ENCODE measurements at places on chromosomes 2 and 18.

DNA sequence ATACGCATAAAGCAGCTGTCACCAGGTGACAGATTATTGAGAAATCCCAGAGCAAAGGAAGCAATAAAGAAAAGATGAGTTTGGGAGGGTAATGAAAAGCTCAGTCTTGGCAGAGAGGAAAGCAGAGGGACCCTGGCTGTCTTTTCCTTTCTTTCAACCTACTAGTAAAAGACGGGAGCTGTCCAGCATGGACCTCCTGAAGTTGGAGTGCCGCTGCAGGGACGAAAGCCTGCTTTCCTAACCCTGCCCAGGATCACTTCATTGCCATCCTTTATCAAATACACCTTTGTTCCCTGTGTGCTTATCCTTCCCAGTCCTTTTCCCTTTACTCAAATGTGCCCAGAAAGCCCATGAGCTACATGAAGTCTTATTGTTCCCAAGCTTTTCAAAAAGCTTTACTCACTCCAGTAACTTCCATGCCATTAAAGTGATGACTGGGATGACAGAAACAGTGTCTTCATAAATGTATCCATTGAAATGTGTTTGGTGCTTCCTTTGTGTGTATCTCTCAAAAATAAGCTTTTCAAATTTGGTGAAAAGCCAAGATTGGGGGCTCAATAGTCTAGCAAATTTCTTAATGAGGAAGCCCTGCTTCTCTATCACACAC is 3.7 kb upstream of the SPR start:
- no peak for DNase-seq

DNA sequence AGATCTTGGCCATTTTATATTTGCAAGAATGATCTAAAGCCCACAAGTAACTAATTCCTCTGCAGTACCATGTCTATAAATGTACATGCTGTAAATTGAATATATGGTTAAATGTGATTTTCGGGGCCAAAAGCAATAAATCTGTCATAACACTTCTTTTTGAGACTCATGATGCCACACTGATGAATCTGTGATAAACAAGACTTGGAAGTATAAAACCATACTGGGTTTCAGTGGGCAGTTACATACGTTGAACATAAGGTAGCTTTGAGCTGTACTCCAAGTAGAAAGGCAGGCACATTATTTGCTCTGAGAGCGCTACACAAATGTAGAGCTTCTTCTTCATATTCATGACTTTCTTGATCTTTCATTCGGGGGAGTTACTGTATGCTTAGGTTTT is 792.2 kb downstream of the LRRTM4 start:
- DNase-seq: no peak

- DNase-seq: no peak
Measured at GRCh38 chr2:57908736-57909161, 137.9 kb upstream of the VRK2 start.

- no peak for DNase-seq
Measured at GRCh38 chr18:61531182-61531581, 198.0 kb downstream of the CDH20 start.

DNA sequence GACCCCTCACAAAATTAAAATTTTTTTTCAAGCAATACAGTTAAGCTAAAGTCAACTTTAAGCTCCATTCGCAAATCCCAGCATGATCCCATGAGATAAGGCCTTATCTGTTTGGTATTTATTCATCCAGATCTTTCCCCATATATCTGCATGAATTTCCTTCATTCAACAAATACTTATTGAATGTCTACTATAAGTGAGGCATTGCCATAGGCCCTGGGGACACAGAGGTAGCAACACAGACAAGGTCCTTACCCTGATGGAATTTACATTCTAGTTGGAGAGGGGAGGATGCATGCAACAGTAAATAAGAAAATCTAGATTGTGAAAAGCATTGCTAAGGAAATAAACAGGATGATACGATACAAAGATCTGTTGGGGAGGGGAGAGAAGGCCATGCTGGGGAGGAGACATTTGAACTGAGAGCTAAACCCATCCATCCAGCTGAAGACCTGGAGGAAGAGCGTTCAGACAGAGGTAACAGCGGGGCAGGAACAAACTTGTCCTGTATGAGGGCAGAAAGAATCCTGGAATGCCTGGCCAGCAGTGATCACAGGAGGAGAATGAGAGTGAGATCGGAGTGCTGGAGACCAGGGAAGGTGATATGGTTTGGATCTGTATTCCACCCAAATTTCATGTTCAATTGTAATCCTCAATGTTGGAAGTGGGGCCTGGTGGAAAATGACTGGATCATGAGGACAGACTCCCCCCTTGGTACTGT is 71.6 kb downstream of the SDC1 start:
- no peak for DNase-seq

DNA sequence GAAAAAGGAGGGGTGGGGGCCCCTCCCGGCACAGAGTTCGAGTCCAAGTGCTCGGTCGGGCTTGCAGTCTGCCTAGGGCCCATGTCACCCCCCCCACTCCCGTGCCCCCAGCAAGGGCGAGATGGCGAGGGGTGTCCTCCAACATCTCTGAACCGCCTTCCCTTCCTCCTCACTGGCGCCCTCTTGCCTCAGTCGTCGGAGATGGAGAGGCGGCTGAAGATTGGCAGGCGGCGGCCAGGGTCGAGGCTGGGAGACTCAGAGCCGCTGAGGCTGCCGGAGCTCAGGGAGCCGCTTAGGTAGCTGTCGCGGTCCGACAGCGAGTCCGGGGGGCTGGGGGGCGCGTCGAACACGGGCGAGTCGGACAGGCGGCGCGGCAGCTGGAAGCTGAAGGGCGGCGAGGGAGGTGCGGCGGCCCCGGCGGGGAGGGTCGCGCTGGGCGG is 2.3 kb downstream of the ZFP36L2 start:
- DNase-seq: peak; percentile 43

DNA sequence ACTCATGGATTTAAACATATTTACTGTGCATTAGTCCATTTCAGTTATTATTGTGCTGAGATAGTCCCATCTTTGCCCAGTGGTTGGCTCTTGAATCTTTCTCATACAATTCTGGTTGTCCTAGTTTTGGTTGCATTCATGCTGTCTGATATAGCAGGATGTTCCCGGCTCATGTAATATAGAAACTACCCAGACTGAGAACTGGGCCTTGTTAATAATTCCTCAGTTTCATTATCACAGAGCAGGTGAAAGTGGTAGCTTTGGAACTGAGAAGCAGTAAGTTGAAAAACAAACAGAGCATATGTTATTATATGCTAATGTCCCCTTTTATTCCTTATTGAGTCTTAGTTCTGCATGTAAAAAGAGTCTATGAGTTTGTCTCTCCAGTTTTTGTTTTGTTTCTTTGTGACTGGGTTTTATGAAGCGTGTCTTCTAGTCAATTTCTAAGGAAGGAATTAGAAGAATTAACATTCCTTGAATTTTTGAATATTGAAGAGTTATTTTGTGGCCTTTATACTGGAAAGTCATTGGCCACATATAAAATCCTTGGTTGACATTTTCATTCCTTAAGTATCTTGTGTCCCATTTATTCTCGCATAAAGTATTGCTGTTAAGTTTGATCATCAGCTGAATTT is 43.3 kb downstream of the EIF5B start:
- DNase-seq: no peak

- no peak for DNase-seq
Measured at GRCh38 chr2:242098034-242098433, 228.5 kb downstream of the RTP5 start.

GRCh38 chr2:238240757-238241711 is 1.2 kb upstream of the HES6 start:
- no peak for DNase-seq

DNA sequence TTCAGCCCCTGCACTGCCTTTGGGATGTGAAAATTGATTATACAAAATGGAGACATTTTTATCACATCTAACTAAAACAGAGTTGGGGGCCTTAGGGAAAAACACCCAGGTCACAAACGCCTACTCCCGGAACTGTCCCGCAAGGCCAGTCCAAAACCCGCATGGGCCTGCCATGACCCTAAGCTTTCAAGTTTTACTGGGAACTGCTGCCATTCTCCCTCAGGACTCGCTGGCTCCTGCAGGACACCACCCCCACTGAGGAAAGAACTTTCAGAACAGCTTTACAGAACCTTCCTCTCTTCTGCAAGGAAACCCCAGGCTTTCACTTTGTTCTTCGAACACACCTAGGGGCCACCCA is 320.4 kb upstream of the HS6ST1 start:
- no peak for DNase-seq

DNA sequence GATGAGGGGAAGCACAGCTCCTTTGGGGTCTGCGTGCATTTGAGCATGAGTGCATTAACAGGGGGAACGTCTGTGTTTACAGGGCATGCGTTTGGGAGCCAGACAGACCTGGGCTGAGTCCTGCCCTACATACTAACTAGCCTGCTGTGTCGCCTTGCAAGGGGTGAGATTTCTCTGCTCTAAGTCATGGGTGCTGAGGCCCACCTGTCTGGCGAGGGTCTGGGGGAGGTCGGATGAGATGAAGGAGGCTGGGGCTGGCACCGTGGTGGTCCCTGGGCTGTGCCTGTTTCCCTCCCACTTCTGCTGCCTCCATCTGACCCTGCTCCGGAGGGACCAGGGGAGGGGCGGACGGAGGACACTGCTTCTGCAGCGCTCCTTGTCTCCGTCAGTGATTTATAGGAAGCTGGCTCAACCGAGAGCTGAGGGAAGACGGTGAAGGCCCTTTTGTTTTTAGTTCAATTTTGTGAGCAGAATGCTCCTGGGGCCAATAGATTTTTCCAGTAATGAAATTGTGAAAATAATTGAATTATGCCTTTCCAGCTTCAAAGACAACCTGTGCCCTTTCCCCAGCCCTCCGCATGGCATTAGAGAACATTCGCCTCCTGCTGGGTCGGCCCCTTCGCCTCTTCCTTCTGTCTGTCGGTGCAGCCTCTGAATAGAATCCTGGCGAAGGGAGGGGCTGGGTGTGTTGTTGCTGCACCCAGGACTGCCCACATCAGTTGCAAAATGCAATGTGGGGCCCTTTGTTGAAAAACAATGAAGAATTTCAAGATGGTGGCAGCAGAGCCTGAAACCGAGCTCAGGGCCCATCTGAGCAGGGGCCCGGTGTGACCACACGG is 49.7 kb downstream of the RRM2 start:
- DNase-seq: no peak

- DNase-seq: no peak
Measured at GRCh38 chr18:13300796-13301195, 82.2 kb downstream of the LDLRAD4 start.

GRCh38 chr18:26630596-26630995 is 82.2 kb upstream of the KCTD1 start:
- DNase-seq: no peak

DNA sequence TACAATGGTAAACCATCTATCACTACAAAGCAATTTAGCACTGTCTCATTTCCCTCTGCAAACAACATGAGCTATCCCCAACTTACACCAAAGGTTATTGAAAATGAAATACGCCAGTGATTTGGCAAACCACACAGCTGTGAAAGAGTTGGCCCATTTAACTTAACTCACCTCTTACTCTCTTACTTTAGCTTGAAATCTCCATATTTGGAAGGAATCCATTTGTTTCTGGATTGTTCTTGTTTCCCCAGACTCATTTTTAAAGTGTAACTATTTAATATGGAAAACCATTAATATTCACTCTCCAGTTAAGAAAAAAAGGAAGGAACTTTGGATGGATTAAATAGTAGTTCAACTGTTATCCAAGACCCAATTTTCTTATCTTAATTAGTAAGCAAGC is 93.7 kb upstream of the TRIB2 start:
- DNase-seq: no peak

- DNase-seq: no peak
Measured at GRCh38 chr2:30511122-30512083, 64.4 kb downstream of the LCLAT1 start.

GRCh38 chr2:214593727-214594126 is 182.9 kb downstream of the VWC2L start:
- DNase-seq: no peak

DNA sequence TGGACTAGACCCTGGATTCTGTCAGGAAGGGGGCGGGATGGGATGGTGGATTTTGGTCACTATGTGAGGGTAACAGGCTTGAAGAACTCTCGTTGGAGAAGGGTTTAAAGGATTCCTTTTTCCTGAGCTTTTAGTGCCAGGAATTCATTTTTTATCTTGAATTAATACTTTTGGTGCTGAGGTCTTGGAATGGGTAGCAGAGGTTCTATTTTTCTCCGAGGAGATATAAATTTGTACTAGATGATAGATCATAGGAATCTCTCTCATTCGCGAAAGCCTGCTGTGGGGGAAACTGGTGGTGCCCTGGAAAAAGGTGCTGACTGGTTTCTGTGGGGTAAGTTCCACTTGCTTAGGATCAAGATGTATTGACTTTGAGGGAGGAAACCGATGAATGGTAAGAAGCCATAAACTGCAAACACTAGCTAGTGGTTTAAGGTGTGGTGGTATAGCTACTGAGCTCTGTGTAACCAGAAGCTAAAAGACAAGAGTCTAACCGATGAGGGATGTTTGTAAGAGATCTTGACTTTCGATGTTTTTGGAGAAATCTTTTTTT is 706 bp downstream of the AGPS start:
- no peak for DNase-seq

GRCh38 chr2:15661295-15661569 is 69.6 kb downstream of the DDX1 start:
- DNase-seq: no peak

DNA sequence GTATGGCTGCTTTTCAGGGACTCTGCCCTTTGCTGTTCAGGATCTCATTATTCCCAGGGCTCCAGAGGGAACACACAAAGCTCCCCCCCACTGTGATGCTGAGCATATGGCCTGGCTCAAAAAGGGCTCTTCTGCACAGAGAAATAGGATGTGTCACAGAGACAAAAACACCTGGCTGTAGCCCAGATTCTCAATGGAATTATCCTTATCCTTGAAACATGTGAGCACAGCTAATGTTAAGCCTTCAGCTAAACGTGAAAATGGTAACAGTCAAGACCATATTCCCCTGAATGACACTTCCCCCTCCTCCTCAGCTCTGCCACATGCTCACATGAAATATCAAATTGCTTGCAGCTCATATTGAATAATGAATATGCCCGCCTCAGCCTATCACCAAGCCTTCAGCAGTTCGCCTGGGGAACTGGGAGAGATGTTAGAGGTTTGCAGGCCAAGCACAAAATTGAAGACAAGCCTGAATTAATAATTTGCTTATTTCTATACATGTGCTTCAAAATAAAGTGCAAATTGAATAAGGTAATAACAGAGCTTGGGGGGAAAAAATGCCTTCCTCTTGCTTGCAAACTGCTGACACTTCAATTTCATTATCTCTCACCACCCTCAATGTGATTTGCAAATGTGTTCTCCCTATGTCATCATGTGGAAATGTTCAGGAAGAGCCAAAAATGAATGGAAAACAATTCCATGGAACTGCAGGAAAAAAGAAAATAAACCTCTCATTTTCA is 181.0 kb upstream of the HNRNPA3 start:
- DNase-seq: no peak

- no peak for DNase-seq
Measured at GRCh38 chr18:59033974-59034373, 105.7 kb upstream of the SEC11C start.

GRCh38 chr2:133884739-133885381 is 316.6 kb upstream of the NCKAP5 start:
- no peak for DNase-seq

DNA sequence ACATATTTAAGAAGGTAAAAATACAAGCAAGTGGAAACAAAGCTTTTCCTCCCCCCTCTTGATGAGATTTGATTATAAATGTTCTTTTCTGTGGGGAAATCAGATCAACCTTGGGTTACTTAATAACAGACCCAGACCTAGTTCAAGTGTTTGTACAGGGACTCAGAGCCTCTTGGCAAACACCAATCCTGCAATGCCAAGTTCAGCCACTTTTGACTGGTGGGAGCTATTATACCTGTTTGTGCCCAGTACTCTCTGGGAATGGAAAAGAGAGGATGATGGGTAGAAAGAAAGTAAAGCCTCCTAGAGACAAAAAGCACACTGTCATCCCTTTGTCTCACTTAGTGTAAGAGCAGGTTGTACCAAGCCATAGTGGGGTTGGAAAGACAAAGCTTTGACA is 63.8 kb upstream of the EPHA4 start:
- DNase-seq: no peak
